Stimulated activated CD8-positive, alpha-beta memory T cell treated with anti-CD3 and anti-CD28 coated beads, Interleukin-4, amount 100 ng/mL, for 1 hour (primary cell): ENCODE measurements at places on chromosomes 2 and 18.

- DNase-seq, result no peak
Measured at GRCh38 chr2:45031028-45031427, 21.8 kb upstream of the SIX2 start.

GRCh38 chr2:52818958-52819357 lies 948.6 kb upstream of the CHAC2 start:
- no peak for DNase-seq

DNA sequence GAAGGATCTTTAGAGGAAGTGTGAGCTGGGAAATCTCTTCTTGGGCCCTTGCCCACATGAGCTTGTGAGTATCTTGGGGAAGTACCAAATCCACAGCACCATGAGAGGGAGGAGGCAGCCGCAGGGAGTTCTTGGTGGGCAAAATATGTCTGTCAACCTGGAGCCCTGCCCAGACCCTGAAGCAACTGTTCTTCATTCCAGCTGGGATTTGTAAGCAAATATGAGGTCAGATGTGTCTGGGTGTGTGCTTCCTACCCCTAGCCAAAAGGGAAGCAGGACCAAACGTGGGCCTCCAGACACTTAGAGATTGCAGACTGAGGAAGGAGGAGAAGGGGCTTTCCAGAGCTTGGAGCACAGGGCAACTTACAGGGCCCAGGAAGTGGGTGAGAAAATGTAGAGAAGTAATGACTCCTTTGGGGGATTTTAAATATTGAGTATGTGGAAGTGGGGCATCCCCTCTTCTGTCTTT lies 41.9 kb downstream of the TMEM247 start:
- DNase-seq, result no peak

DNA sequence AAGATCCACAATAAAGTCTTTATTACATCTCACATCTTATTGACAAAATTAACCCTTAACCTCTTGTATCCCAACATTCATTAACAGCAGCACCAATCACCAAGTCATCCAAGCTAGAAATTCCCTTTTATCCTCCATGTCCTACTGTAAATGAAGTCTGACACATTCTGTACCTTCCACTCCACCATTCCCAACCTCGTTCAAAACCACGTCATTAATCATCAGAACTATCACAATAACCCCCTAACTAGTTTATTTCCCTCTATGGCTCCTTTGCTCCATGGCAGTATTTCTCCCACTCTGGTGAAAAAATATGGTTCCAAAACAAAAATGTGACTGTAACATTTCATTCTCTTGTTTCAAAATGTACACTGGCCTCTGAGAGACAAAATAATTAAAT lies 1626.2 kb downstream of the LRP1B start:
- no peak for DNase-seq

- DNase-seq, result no peak
Measured at GRCh38 chr2:112021290-112021689, 33.8 kb upstream of the TMEM87B start.

GRCh38 chr18:48885266-48885923 lies 65.4 kb downstream of the SMAD7 start:
- no peak for DNase-seq

DNA sequence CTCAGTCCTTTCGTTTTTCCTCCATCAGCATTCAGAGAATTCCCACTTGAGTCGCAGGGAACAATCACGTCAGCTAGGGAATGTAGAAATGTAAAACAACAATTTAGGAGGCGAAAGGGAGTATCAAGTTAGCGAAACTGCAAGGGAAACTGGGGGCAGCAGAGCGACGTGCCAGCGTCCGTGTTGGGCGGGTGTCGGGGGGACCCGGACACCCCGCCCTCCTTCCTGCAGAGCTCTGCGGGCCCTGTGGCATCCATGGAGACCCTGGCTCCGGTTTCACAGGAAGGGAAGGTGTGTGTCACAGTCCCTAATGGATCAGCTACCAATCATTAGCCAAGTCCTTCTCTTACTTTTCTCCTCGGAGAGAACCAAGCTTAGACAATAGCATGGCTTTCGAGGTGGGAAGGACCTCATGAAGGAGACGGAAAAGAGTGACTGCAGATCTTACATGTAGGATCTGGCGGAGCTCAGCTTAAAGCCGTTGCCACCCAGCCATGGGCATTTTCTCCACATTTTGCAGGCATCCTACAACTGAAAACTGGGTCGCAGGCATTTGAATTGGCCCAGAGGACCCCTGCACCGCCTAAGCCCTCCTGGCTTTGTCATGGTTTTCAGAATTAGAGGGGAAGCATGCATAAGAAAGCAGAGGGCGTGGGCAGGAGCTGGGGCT lies 33.7 kb downstream of the SOX11 start:
- DNase-seq, result no peak

GRCh38 chr2:6865346-6866274 lies at the start of gene CMPK2:
Gene CMPK2, minus strand, starts transcription at chr2:6865907. Its CDS starts 211 bp downstream, at chr2:6865696.
- DNase-seq, result peak; percentile 73

GRCh38 chr2:18272148-18272494 lies 288.3 kb downstream of the RDH14 start:
- DNase-seq, result no peak

DNA sequence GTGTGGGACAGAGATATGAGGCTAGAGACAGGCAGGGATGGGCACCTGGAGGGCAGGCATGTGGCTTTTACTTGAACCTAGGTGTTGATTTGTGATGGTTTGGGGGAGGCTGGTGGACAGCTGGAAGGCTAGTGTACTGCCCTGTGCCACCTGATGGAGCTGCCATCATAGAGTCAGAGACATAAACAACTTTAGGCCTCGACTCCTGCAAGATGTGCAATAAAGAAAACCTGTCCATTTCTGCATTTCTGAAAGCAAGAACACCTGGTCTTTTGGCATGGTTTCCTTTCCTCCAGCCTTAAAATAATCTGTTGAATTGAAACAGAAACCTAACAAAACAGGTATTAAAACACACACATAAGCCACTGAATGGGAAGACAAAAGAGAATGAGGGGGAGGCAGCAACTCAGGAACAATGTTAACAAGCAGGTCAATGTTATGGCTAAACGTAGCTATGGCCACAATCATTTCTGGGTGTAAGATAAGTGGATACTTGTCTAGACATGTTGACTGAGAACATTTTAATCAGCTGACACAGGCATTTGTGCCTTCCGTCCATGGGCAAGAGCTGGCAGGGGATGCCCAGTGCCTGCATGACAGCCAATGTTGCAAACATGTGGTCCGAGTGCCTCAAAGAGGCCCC lies 87.8 kb downstream of the KCTD1 start:
- no peak for DNase-seq

DNA sequence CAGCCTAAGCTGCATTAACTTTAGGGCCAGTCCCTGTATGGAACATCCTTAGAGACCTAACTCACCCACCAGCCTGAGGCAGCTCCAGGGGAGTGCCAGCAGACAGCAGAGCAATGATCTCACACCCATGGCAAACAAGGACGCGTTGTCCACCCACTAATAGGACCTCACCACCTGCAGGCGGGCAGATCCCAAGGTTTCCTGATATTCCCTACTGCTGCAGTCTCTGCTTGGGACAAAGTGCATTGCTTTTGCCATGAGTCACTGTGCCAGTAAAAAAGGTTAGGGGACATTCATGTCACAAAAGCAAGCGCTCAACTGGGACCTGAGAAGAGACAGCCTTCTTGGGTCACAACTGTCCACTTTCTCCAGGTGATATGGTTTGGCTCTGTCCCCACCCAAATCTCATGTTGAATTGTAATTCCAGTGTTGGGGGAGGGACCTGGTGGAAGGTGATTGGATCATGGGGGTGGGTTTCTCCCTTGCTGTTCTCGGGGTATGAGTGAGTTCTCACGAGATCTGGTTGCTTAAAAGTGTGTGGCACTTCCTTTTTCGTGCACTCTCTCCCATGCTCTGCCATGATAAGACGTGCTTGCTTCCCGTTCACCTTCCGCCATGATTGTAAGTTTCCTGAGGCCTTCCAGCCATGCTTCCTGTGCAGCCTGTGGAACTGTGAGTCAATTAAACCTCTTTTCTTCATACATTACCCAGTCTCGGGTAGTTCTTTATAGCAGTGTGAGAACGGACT lies 160.2 kb downstream of the MIB1 start:
- DNase-seq, result no peak
